Choroid plexus epithelial cell (primary cell): ENCODE measurements at places on chromosomes 3 and 15.

- DNase-seq = peak; percentile 27
Measured at GRCh38 chr3:124584552-124585391, 145.5 kb upstream of the UMPS start.

GRCh38 chr15:70501849-70502248, 261.5 kb downstream of the UACA start:
- DNase-seq = no peak

GRCh38 chr15:73927476-73928240, 1.4 kb downstream of the LOXL1 start:
- peak; percentile 59 for DNase-seq

- peak; percentile 30 for DNase-seq
Measured at GRCh38 chr3:113275583-113275928, 64.2 kb downstream of the BOC start.

DNA sequence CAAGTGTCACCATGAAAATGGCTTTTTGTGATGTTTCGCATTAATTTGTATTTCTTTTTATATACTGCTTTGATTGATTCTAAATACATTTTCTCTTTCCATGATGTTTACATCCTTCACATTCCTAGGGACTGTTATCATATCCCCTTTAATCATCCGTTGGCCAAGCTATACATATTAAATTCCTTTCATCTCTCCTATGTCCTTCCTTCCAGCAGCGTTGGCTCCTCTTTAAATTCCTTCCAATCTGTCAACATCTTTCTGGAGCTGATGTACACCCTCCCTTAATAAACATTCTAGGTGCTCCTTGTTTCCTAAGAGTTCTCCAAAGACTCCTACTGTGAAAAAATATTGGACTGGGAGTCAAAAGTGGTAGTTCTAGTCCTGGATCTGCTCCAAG, 87.8 kb downstream of the IGF2BP2 start:
- DNase-seq = peak; percentile 75

DNA sequence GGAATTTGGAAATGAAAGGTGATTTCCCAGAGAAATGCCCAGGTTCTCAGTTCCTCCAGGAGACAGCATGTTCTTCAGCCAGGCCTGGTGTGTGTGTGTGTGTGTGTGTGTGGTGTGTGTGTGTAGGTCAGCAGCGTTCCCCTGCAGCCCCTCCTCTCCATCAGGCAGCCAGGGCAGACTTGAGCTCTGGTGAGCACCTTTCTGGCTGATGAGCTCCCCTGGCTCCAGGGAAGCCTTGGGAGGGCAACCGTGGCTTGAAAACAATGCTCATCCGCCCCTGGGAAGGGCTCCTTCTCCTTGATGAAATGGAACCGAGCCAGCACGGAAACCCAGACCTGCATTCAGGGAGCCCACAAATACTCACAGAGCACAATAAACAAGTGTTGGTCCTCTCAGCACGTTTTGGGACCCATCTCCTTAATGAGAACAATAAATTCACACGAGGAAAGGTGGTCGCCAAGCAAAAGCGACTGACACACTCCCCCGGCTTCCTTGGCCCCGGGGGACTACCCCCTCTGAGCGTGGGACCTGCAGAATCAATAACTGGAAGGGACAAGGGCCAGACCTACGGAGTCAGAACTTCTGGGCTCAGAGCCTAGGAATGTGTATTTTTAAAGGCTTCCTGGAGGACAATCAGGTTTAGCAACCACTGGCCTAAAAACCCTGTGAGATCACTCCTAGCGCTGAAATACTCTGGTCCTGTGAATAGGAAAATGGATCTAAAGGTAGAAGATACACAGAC, 38.6 kb upstream of the HES1 start:
- no peak for DNase-seq

DNA sequence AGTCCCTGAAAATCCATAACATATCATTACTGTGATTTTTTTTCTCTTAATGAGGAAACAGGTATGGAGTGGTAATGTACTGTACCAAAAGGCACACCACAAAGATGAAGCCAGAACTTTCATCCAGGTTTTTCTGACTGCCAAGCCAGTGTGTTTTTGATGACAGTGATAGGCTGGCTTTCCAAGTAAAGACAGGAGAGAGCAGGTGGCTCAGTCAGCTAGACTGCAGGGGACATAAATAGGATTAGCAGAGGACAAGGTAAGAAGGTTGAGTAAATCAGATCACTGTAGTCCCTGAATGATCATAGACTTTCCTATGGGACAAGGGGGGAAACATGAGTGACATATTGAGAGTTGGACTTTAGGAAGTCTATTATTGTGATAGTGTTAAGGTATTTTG, 127.9 kb downstream of the GADL1 start:
- no peak for DNase-seq

- no peak for DNase-seq
Measured at GRCh38 chr3:87997966-87998365, 60.8 kb downstream of the CGGBP1 start.

DNA sequence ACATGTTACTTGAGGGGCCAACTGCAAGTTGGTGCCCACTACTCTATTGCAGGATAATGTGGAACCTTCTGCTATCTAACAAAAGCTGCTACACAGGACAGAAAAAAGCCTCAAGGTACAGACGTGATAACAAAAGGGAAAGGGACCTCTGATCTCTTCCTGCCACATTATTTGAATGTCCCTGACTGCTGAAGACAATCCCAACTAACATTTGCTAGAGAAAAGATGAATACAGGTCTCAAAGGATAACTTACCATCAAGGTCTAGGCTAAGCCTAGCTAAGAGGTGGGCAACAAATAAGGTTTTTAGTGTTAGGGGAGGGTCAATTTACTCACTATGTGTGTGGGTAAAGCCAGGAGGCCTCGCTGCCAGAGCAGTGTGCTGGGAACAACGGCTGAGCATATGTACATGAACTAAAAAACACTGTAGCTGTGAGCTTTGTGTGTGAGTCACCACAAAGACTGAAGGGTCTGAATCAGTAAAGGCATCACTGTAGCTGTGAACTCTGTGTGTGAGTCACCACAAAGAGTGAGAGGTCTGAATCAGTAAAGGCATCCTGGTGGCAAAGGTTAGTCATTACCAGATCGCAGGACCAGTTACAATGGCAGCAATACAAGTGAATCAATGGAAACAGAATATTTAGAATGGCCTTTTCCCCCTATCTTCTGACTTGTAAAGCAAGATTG, 111.7 kb downstream of the LMLN start:
- DNase-seq = peak; percentile 100

- DNase-seq = no peak
Measured at GRCh38 chr15:81407718-81408117, 33.7 kb upstream of the TMC3 start.

GRCh38 chr3:175868626-175869025, 1009.5 kb downstream of the NAALADL2 start:
- no peak for DNase-seq

DNA sequence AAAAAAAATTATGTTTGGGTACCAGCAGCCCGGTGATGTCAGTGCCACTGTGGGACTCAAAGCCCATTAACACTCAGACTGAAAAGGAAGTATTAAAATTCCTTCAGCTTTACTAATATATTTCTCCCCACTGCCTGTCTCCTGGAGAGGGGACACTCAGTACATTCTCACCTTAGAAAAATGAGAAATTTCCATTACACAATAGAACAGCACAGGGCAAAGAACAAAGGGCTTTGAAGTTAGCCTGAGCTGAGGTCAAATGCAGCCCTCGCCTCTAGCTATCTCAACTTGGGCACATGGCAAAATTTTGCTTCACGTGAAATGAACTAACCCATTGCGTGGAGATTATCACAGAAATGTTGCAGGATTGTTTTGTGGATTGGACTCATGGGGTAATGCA, 80.8 kb downstream of the RARB start:
- peak; percentile 74 for DNase-seq

- DNase-seq = no peak
Measured at GRCh38 chr15:66756295-66756694, 54.3 kb downstream of the SMAD6 start.

- DNase-seq = no peak
Measured at GRCh38 chr3:148367756-148368155, 329.9 kb upstream of the AGTR1 start.

DNA sequence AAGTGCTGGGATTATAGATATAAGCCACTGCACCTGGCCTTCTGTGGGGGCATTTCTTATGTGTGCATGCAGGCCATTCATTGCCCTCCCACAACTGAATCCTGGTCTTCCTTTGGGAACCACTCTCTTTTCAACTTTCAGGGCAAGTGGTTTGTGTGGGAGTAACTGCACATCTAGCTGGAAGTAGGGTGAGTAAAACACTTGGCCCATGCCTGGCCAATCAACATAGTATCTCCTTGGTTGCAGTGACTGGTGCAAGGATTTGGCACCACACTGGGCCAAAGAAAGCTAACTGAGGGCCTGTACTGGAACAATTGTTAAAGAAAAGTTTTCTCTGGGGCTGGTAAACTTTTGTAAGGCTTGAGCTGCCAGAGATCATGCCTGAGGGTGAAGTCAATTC, 189.2 kb upstream of the FEZF2 start:
- DNase-seq = no peak

- DNase-seq = no peak
Measured at GRCh38 chr3:182803596-182803995, 10.3 kb downstream of the ATP11B start.

DNA sequence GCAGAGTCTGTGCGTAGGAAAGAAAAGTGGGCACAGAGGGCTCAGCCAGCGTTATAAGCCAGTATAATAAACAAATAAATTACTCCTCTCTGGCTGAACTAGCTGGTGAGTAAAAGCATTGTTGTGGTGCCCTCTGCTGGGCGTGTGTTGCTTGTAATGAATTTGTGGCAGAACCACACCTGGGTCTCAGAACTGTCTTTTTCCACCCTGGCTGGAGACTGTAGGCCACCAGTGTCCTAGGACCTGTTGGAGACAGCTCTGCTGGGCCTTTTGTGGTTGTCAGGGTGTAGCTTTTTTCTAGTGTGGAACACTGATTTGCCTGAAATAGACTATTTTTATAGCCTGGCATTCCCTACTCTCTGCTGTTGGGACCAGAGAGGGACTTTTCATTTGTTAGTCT, 130.5 kb upstream of the EIF1B start:
- DNase-seq = peak; percentile 86

DNA sequence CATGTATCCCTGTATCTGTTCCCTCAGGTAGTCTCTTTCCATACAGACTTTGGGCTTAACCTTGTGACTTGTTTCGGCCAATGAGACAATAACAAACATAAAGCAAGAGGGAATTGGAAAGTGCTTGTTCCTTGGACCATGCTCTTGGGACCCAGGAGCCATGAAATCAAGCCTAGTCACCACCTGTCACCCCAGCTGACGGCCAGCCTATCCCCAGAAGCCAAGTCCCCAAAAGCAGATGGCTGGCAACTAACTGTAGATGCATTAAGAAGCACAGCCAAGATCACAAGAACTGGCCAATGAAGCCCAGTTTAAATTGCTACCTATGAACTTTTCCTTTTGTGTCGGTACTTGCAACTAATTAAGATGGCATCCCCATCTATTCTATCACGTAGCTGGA, 822.0 kb downstream of the CADM2 start:
- DNase-seq = no peak

DNA sequence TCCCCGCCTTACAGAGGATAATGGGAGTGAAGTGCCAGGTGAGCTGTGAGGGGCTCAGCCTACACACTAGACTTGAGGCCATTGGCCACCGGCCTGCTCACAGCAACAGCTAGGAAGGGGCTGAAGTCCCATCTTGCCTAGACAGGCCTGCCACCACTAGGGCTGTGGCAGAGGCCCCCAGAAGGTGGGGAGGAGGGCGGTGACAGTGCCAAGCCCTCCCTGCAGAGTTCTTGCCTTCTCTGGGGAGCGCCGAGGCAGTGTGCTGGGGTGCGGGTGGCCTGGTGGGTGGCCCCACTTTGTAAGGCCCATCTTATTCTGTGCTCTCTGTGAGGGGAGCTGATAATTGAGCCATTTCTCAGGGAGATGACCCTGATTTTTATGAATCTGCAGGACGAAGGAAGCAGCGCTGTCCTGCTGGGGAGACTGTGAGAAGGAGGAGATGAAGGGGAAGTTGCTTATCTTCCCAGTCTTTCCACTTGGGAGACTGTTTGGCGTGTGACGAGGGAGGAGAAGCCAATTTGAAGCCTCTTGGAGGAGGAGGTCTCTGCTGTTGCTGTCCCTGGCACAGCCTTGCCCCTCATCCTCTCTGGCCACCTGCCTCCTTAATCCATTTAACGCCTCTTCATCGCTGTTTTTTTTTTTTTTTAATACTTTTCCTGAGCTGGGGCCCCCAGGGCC, 104.3 kb downstream of the LINGO1 start:
- DNase-seq = no peak

DNA sequence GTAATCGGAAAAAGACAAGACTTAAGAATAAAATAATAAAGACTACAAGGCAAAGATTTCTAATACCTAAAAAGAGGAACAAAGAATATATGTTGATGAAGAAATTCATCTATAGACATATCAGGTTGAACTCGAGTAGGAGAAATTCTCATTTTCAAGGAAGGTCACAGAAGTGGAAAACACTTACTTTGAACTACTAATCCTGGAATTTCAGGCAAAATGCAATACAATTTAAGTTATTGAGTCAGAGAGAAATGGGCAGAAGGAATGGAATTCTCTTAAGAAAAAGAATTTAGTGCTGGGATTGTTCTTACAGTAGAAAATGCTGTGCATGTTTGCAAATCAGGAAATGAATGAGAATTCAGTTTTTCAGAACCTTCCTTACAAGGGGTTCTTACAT, 135.9 kb upstream of the TGFBR2 start:
- DNase-seq = no peak

- no peak for DNase-seq
Measured at GRCh38 chr3:118001380-118001779, 1033.3 kb downstream of the IGSF11 start.

GRCh38 chr3:64224826-64225610, at the start of gene PRICKLE2:
Gene PRICKLE2 (minus strand): TSS chr3:64225466. CDS start chr3:64198927, 26,539 bp downstream.
- DNase-seq = peak; percentile 94

- no peak for DNase-seq
Measured at GRCh38 chr15:52556524-52557273, 12.1 kb downstream of the ARPP19 start.

- no peak for DNase-seq
Measured at GRCh38 chr3:128620268-128620691, 30.3 kb downstream of the RPN1 start.

- peak; percentile 71 for DNase-seq
Measured at GRCh38 chr3:120688121-120688520, 6.1 kb upstream of the HGD start.

- no peak for DNase-seq
Measured at GRCh38 chr15:64855205-64855975, 13.7 kb downstream of the PLEKHO2 start.

- DNase-seq = no peak
Measured at GRCh38 chr3:117801912-117802239, 1092.3 kb downstream of the TUSC7 start.
